ENCODE measurements at places on chromosomes 1 and 21.

GRCh38 chr1:18922319-18922726, 20.0 kb upstream of the ALDH4A1 start:
- peak; percentile 79 for DNase-seq

DNA sequence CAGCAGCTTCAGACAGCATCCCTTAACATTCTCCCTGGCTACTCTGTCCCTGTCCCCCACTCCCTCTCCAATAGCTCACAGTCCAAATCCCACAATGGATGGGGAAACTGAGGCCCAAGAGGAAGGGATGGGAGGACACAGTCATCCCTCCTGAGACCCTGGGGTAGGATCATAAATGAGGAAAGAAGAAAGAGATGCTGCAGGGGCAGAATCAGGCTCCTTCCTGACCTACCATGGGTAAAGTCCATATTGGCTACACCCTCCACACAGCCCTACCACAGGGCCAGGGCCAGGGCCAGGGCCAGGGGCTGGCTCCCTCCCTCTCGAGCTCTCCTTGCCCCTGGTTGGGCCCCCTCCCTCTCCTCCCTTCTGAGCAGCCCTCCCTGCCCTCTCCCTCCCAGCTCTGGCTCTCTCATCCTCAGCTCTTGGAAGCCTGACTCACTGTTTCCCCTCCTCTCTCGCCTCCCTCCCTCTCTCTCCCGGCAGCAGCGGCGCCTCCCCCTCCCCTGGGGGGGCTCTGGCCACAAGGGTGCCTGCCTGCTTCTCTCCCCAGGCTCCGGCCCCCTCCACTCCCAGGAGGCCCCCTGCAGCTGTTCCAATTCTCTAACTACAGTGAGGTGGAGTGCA, 4.9 kb downstream of the AHDC1 start:
- no peak for DNase-seq

DNA sequence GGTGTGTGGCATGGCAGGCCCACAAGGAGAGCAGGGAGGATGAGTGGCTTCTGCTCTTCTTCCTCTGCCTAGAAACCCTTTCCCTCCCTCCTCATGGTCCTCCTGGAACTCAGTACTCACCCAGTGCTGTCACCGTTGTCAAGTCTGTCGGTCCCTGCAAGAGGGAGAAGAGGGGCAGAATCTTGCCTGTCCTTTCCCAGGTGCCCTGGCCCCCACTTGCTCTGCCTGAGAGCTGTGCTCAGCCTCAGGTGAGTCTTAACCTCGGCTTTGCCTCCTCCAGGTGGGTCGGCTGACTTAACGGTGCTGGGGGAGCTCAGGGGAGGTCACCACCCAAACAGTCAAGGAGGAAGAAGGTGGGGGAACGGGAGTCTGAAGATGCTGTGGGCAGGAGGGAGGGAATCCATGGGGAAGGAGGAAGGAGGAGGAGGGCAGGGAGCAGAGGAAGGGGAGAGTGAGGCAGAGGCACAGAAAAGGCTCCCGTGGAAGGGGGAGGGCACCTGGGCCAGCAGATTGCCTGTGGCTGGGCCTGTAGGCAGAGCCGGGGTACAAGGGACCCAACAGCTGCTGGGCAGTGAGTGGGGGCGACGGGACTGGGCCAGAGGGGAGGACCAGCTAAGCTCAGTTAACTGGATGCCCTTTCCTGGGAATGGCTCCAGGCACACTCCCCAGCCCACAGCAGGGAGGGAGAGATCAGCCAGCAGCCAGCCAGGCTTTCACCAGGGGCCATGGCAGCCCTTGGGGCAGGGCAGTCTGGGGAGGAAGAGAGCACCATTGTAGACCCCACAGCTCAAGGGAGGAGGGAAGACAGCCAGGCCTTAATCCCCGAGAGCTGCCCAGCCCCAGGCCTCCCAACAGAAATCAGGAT, 26.3 kb downstream of the CTNNBIP1 start:
- DNase-seq, result no peak

- peak; percentile 30 for DNase-seq
Observed at GRCh38 chr1:197269053-197269452, 1.0 kb downstream of the CRB1 start.

DNA sequence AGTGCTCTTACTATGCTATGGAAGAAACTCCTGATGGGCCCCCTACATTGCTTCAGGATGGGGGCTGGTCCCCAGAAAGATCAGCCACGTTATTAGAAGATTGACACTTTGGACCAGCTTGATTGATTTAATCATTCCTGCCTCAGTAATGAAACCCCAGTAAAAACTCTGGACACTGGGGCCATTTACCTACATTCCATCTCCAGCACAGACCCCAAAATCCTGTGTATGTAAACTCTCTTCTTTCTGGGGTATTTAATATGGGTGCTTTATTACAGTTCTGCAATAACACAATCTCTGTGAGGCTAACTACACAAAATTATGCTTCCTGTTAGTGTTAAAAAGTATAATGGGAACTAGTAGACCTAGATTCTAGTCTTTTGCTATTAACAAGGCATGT, 96.6 kb downstream of the KCNK1 start:
- no peak for DNase-seq

DNA sequence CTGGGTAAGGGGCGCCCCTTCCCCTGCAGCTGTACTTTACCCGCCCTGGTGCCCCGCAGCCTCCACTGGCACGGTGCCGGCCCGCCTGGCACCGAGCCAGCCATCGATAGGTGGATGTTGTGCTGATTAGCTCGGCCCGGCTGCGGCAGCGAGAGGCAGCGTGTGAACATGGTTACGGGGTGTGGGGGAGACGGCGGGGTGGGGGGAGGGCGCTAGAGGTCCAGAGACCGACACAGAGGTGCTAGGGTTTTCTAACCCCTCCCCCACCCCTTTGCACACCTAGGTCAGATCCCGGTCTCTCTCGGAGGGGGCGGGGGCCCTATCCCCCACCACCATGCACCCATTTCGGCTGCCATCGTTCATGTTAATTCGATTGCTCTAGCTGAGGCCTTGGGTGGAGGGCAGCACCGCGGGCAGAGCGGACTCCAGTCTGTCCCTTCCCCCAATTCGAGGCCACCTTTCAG, 6.7 kb downstream of the EFNA4 start:
- DNase-seq, result no peak
